ENCODE measurements at places on chromosomes 7 and 10.

DNA sequence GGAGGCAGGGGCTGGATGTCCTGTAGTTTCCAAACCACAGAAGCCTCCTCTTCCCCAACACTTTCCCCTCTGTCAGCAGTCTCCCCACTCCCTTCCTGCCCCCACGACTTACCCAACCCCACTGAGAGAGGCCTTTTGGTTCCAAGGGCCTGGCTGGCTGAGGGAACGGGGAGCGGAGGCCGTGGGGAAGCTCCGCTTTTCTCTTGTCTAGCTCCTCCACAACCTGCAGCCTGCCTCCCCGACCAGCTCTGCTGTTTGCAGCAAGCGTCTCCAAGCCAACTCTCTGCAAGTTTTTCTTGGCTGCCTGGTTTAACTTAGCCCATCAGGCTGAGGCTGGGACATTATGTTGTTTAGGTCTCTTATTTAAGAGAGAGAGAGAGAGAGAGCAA is 126.8 kb downstream of the NEURL1 start:
- DNase-seq, result no peak

DNA sequence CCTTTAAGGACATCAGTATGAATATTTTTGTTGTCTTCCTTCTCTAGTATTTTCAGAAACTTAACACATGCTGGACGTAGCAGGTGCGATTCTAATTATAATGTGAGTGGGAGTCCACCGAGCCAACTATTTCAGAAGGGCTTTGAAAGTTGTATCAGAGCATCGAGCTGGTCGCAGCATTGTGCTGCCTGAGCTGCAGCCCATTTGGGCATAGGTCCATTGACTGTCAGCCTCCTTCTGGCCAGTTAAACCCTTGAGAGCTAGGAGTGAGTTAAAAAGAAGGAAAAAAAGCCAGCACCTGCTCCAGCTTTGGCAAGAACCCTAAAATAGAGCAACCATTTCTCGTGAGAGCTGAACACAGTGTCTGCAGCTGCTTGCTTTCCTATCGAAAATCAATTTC is 47.8 kb downstream of the SLC35G1 start:
- DNase-seq, result no peak

GRCh38 chr7:44604941-44605340 is 1.5 kb upstream of the OGDH start:
- no peak for DNase-seq

- no peak for DNase-seq
Measured at GRCh38 chr7:156494960-156495359, 145.6 kb upstream of the RNF32 start.

DNA sequence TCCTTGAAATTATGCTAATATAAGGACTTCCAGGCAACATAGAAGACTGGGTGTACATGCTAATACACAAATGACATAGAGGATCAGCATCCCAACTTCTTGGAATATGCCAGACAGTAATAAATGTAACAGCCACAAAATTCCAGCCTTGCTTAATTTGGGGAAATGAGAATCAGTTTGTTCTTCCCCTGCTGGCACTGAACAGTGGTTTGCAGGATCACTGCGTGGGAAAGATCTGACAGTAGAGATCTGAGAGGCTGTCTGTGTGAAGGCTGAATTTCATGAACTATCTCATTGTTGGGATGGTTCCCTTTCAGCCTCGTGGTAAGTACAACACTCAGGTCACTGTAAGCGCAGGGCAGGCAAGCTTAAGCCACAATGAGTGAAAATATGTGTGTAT is 1078.0 kb downstream of the LRMDA start:
- no peak for DNase-seq

DNA sequence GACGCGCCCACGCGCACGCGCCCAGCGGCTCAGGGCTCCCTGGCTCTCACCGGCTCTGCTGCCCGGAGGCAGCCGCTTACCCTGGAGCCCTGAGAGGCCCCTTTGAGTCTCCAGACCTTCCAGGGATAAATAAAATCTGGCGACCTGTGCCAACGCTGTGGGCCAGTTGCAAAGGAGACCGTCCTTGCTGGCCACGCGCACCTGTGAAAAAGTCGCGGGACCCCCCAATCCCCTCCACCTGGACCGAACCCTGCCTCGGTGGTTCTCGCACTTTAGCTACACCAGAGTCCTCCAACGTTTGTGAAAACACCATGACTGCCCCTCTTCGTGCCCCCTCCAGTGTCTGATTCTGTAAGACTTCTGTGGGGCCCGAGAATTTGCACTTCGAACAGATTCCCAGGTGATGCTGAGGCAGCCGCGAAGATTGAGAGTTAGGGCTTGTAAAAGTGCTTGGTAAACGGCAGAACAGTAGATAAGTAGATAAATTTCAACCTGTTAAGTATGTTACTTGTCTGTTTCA is 102.4 kb upstream of the SVIL start:
- DNase-seq, result no peak

- no peak for DNase-seq
Measured at GRCh38 chr7:115763347-115763746, 267.2 kb downstream of the TFEC start.

- no peak for DNase-seq
Measured at GRCh38 chr7:155308330-155309020, 10.8 kb downstream of the INSIG1 start.

- no peak for DNase-seq
Measured at GRCh38 chr7:50662041-50662694, 97.0 kb upstream of the DDC start.

- no peak for DNase-seq
Measured at GRCh38 chr10:9898633-9899395, 1118.9 kb upstream of the CELF2 start.

GRCh38 chr10:125064681-125065492 is 95.5 kb downstream of the CTBP2 start:
- no peak for DNase-seq

GRCh38 chr7:67019562-67020390 is 23.1 kb downstream of the TYW1 start:
- DNase-seq, result no peak
